ENCODE measurements at places on chromosomes 16 and 17.
A peak's percentile ranks its signal among the peaks of the same experiment; 100 is the strongest.

GRCh38 chr16:8798535-8799157 lies 1.0 kb downstream of the PMM2 start:
- DNase-seq: no peak

- no peak for DNase-seq
Observed at GRCh38 chr16:83830769-83831455, 23.1 kb downstream of the HSBP1 start.

DNA sequence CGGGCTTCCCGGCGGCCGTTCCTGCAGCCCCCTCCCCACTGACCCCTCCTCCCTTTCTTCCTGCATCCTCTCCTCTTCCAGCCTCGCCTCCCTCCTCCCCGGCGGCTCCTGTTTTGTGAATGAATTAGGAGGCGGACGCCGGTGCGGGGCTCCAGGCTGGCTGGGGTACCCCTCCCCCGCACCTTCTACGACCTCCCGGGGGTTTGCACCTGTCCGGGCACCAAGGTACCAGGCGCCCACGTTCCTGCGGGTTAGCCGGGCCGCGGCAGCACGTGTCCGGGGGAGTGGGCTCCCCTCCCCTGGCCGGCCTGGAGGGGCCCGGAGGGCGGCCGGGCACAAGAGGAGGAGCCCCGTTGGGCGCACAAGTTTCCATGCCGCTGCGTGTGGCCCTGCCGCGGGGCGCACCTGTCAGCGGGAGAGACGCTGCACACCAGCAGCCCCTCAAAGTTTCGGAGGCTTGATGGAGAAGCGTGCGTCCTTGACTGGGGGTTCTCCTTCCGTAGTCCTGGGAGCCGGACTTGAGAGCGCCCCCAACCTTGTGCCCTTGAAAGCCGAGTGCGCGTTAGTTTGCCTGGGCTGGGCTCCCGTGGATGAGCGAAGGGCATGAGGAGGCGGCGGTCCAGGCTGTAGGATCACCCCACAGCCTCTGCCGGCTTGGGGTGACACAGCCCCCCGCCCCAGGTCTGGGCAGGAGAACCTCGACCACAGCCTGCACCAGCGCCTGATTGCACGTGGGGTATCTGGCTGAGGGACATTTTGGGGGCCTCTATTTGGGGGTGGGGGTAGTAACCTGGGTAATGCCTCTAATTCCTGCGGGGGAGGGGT lies 1.2 kb downstream of the HAS3 start:
- DNase-seq: no peak

DNA sequence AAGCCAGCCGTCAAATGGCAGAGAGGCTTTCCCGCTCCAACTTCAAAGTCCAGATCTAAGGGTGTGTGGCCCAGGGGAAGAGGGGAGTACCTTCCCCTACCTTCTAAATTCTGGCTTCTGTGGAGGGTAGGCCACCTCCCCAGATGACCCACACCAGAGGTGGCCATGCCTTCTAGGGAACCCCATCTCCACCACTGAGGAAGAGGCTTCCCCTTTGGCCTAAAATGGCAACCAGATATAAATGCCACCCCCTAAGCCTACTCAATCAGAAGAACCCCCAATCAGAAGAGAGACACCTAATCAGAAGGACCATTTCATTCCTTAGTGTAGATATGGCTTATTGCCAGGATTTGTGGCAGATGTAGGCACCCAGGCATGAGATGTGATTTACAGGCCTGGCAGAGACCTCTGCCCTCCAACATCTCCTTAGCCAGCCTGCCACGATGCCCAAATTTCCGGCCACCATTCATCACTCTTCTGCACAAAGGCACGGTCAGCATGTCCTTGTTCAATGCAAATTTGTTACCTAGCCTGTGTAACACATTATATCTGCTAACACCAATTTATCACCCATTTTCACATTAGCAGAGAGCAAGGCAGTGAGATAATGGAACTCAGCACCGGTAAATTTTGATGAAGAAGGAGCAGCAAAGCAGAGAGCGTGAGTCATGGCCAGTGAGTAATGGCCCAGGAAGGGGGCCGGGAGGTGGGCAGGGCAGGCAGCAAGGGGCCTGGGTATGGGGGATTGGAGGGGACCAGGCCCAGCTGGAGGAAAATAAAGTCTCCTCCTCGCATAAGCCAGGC lies 1.2 kb upstream of the MGAT5B start:
- DNase-seq: peak; percentile 72

DNA sequence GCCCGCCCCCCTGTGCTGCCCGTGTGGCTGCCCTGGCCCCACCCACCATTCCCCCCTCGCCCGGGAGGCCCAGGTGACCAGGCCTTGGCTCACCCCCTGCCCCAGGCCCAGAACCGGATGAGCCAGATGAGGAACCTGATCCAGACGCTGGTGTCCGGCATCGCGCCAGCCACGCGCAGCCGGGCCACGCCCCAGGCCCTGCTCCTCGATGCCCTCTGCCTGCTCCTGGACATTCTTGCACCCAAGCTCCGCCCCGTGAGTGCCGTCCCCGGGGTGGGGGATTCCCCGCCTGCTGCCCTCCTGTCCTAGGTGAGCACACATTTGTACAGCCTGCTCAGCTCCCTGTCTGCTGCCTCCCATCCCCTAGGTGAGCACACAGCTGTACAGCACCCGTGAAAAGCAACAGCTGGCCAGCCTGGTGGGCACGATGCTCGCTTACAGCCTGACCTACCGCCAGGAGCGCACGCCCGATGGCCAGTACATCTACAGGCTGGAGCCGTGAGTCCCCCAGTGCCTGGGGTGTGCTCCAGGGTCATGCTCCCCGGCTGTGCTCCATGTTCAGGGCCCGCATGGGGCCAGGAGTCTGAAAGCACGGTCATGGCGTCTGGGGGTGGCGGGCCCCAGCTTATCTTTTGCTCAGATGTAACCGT lies 4.8 kb downstream of the GNG13 start:
- no peak for DNase-seq

DNA sequence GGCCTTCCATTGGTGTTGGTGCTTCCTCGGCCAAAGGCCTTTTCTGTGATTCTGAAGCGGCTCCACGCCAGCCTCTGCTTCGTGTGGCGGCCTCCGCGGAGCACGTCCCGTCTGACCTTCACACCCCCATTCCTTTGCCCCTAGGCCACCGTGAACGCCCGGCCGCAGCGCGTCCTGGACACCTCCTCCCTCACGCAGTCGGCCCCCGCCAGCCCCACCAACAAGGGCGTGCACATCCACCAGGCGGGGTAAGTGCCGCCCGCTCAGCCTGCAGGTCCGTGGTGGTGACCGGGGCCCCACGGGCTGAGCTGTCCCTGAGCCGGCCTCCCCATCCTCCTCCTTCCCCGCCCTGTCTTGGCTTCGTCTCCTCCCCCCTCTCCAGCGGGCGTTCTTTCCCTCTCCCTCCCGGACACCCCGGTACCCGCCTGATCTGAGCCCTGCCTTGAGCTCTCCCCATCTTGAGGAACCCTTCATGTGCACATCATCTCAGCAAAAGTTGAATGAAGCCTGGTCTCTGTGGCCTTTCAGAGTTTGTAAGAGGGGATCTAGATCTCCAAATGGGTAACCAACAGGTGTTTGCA lies 69.0 kb upstream of the CHMP6 start:
- DNase-seq: no peak

- DNase-seq: no peak
Observed at GRCh38 chr16:4322121-4323052, 6.5 kb downstream of the GLIS2 start.

- DNase-seq: no peak
Observed at GRCh38 chr17:32593003-32593402, 106.2 kb downstream of the CDK5R1 start.

DNA sequence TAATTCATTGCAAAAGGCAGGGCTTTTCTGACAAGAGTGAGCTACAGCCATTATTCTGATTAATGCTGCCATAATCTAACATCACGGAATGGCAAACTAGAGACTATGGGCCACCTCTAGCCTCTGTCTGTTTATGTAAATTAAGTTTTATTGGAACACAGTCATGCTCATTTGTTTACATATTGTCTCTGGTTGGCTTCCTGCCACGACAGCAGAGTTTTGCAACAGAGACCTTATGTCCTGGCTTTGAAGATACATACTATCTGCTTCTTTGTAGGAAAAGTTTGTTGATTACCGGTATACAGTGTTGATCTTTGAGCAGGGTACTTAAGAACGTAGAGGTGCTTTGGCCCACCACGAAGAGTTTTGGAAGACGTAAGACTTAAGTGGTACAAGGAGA lies 715.9 kb upstream of the RBFOX1 start:
- DNase-seq: no peak

DNA sequence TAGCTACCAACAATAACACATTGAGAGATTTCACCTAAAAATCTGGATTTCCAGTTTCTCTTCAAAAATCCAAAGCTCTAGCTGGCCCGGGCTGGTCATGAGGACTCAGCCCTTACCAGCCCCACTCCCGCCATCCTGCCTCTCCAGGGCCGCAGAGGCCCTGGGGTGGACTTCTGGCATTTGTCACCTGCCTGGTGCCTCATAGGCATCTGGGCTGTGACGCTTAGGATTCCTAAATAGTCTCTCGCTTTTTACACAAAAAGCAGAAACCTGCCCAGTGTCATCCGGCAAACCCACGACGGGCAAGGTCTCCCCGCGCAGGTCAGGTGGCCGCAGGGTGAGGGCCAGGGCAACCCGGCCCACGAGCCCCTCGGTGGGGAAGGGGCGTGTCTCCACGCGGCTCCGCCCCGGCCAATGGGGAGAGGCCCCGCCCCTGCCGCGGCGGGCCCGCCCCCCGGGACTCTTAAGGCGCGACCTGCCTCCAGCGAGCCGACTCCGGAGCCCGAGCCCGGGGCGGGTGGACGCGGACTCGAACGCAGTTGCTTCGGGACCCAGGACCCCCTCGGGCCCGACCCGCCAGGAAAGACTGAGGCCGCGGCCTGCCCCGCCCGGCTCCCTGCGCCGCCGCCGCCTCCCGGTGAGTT lies at the start of gene VASN:
TSS of gene VASN (plus strand) at position 492 of the 644 bp plus-strand sequence. CDS start 9,030 bp downstream, outside the sequence.
- no peak for DNase-seq

- DNase-seq: no peak
Observed at GRCh38 chr16:70696952-70697593, 11.2 kb upstream of the MTSS2 start.

GRCh38 chr16:67137605-67138004 lies 13.2 kb downstream of the B3GNT9 start:
- DNase-seq: no peak

DNA sequence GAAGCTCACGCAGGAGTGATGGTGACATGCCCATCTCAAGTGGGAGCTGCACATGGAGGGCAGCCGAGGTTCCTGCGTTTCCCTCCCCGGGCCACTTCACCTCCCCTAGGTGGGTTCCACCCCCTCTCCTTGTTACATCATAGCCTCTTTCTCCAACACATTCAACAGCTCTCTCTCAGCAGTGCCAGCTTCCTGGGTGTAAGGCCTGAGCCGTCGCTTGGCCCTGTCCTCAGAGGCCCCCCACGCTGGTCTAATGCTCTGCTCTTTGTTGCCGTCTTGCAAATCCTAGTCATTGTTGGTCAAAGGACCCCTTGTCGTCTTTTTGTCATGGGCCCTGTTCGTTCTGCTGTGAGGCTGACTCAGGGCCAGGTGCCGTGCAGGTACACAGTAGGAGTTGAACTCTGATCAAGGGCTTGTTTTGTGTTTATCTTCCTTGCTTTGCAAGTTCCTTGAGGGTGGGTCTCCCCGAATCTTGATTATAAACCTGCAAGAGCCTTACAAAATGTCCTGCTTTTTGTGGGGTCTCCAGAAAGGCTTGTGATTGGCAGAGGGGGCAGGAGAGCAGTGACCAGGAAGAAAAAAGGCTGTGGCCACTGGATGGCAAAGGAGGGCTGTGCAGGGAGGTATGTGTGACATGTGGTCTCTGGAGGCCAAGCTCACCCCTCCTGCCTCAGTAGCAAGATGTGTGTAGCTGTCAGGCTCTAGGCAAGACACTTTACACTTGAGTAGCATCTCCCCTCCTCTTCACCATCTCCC lies 136.6 kb downstream of the CCDC182 start:
- no peak for DNase-seq

DNA sequence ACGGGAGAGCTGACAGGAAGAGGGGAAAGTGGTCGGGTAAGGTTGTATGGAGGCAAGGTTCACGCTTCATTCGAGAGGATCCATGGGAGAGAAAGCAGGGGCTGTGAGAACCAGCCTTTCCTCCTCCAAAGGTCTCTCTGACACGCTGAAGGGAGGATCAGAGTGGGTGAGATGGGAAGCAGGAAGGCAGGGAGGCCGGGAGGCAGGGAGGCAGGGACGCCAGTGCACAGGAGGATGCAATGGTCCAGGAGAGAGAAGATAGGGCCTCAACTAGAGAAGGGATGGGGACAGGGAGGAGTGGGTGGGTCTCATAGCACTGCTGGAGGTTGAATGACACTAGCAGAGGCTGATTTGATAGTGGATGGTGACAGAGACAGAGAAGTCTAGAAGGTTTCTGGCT lies 54.1 kb downstream of the PIMREG start:
- DNase-seq: no peak

GRCh38 chr17:41647940-41648410 lies 23.6 kb upstream of the KRT17 start:
- DNase-seq: peak; percentile 87

- DNase-seq: no peak
Observed at GRCh38 chr17:81233316-81233715, 5.5 kb downstream of the TEPSIN start.

- DNase-seq: peak; percentile 41
Observed at GRCh38 chr17:67374329-67375053, 2.6 kb upstream of the PITPNC1 start.

DNA sequence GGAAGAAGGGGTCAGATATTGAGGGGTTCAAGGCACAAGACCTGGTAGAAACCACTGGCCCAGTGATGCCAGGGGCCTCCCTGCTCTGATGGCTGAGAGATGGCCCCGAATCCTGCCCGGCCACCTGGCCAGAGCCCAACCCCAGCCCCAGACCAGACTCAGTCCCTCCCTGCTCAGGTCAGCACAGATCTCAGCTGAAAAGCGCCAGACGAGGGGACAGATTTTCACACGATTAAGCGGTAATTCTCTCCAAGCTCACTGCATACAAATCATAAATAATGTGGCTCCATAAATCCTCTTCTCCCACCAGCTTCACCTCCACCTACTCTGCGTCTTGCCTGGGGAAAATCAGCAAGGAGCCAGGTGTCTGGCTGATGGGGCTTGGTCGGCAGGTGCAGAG lies 57.1 kb downstream of the ENGASE start:
- DNase-seq: peak; percentile 9

- DNase-seq: no peak
Observed at GRCh38 chr16:85221771-85222154, 109.5 kb upstream of the CIBAR2 start.

GRCh38 chr16:4868026-4868425 lies 20.7 kb downstream of the UBN1 start:
- no peak for DNase-seq

DNA sequence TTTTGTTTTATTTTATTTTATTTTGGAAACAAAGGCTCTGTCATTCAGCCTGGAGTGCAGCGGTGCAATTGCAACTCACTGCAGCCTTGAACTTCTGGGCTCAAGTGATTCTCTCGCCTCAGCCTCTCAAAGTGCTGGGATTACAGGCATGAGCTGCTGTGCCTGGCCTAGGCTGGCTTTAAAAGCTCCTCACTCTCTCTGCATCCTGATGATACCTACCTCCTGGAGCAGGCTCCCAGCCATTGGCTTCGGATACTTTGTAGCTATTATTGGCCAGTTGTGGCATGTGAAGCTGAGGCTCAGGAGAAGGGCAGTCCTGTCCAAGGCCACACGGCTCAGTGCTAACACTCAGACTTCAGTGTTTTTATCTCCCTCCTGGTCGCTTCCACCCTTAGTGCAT lies 158.0 kb downstream of the SEC14L1 start:
- no peak for DNase-seq

GRCh38 chr16:59326955-59327354 lies 592.8 kb upstream of the GOT2 start:
- no peak for DNase-seq

- DNase-seq: no peak
Observed at GRCh38 chr16:24858219-24859041, 12.7 kb downstream of the SLC5A11 start.

Data from DMS79 treated with DMSO at 0.1 percent for 48 hours (cell line).